ENCODE measurements at places on chromosomes 2 and 18.

- DNase-seq: no peak
Measured at GRCh38 chr2:138787053-138787666, 7.0 kb upstream of the NXPH2 start.

DNA sequence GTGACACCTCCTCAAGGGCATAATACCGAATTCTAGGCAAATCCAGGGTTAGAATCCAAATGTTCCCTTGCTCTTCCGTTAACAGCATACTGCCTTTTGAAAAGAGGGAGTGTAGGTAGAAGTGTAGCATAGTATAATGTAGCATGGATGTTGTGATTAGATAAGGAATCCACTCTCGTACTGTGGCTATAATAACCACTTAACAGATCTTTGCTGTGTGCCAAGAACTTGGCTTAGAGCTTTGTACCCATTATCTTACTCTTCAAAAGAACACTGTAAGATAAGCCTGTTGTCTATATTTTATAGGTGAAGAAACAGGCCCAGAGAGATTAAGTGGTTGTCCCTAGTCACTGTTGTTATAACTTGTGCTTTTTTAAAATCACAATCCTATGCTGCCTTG lies 24.2 kb downstream of the WDR75 start:
- DNase-seq: no peak

- no peak for DNase-seq
Measured at GRCh38 chr2:222024932-222025880, 273.6 kb downstream of the PAX3 start.

- no peak for DNase-seq
Measured at GRCh38 chr2:105919826-105920225, 175.1 kb downstream of the NCK2 start.

- DNase-seq: no peak
Measured at GRCh38 chr2:15149063-15149462, 412.1 kb downstream of the NBAS start.

DNA sequence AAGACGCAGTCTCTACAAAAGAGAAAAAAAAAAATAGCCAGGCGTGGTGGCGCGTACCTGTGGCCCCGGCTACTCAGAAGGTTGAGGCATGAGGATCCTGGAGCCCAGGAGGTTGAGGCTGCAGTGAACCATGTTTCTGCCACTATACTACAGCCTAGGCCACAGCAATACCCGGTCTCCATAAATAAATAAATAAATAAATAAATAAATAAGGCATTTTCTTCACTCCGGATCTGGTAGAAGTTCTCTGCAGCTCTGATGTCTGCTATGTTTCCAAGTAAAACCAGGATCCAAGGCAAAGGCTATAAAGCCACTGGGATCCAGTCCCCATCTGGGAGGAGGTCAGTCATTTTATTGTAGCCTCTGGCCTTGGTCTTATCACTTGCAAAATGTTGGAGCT lies 15.5 kb downstream of the NFE2L2 start:
- no peak for DNase-seq

DNA sequence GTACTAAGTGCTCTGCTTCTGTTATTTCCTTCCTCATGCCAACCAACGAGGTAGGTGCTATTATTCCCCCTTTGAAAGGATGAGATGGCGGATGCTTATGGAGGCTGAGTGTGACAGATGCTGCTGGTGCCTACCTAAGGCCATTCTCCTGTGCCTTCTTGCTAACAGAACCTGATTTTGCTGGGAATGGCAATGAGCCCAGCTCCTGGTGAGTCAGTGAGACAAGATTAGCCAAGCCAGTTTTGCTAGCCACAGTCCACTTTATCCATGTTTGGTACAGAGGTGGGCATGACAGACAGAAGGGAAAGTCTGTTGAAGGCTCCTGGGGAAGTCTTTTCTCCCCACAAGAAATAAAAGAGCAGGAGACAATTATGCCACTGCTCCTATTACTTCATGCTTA lies 43.7 kb upstream of the TMEM163 start:
- no peak for DNase-seq

DNA sequence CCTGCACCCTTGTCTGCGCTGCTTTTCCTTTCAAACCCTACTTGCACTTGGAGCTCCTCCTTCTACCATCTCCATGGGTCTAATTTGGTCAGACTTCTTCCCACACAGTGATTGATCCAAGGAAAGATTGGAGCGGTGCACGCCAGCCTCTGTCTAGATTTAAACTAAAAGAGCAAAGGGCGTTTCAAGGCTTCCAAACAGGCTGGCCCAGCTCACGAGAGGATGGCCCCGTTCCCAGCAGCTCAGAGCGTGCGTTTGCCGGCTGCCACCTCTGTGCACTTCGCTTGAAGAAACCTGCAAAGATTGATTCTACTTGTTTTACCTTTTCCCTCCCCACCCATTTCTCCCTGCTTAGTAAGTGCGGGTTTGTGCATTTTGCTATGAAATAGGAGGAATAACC lies 78.8 kb upstream of the ALKAL2 start:
- DNase-seq: no peak

DNA sequence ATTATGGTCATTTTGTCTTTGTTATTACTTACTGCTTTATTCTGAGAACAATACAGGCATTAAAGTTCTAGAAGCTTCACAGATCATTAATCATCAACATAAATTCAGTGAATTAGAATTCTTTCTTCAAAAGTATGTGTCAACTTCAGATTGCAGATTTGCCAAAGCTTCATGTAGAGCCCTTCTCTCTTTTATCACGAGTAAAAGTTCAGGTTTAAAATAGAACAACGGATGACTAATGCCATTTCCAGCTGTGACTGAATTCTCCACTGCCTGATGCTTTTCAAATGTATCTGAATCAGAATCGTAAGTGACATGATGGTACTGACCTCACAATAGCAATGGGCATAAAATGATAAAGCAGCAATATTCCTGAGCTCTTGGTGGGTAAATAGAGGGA lies 116.0 kb downstream of the ABCA12 start:
- DNase-seq: no peak

- DNase-seq: no peak
Measured at GRCh38 chr2:143442193-143442592, 313.0 kb downstream of the ARHGAP15 start.

DNA sequence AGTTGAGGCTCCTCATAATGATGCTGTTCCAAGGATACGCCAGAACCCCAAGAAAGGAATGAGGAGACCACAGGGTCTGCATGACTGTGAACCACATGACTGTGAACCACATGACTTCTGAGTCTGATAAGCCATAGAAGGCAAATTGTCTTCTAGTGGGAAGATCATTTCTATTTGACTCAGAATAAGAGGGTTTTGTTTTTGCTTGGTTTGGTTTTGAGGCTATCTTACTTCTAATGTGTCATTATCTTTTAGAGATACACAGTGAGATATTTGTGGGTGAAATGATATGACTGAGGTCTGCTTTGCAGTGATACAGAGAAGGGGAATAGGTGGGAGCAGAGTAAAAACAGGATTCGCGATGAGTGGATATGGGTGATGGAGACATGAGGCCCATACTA lies 28.9 kb upstream of the BCL2L11 start:
- no peak for DNase-seq

GRCh38 chr2:16104949-16105668 lies 164.8 kb downstream of the MYCN start:
- DNase-seq: no peak

- no peak for DNase-seq
Measured at GRCh38 chr18:6239716-6240115, 175.0 kb downstream of the L3MBTL4 start.

GRCh38 chr2:33535421-33535820 lies 59.0 kb downstream of the RASGRP3 start:
- DNase-seq: no peak

- DNase-seq: no peak
Measured at GRCh38 chr18:1078301-1078700, 173.6 kb downstream of the ADCYAP1 start.

DNA sequence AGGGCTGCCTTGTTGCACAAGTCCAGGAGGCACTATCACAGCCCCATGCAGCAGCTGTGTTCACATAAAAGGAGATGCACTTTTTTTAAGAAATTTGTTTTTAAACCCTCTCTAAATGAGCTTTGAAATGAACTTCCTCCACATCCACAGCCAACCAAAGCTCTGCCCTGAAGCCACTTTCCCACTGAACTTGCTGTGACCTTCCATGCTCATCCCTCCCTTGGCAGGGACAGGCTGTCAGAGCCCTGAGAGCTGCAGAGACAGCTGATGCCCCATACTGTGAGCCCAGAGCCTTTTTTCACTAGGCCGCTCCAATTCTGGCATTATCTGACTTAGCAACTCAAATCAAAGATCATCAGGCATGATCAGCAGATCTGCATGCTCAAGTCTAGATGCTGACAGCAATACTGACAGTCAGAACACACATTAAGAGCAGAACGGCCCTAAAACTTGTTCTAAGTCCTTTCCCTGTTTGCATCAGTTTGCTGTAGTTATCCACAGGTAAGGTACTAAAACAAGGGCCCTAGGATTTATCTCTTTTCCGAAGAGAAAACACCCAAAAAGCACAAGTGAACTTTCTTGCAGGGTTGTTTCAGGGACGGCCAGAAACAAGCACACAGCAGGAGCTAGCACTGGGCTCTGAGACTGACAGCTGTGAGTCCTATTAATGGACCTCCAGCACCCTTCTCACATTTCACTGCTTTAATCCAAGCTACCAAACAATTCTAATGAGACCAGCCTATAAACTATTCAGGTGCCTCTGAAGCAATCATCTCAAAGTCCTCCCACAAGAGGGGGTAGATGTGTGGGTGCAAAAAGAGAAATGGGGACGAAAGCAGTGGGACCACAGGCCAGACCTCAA lies 34.9 kb downstream of the RNU4ATAC start:
- DNase-seq: no peak

DNA sequence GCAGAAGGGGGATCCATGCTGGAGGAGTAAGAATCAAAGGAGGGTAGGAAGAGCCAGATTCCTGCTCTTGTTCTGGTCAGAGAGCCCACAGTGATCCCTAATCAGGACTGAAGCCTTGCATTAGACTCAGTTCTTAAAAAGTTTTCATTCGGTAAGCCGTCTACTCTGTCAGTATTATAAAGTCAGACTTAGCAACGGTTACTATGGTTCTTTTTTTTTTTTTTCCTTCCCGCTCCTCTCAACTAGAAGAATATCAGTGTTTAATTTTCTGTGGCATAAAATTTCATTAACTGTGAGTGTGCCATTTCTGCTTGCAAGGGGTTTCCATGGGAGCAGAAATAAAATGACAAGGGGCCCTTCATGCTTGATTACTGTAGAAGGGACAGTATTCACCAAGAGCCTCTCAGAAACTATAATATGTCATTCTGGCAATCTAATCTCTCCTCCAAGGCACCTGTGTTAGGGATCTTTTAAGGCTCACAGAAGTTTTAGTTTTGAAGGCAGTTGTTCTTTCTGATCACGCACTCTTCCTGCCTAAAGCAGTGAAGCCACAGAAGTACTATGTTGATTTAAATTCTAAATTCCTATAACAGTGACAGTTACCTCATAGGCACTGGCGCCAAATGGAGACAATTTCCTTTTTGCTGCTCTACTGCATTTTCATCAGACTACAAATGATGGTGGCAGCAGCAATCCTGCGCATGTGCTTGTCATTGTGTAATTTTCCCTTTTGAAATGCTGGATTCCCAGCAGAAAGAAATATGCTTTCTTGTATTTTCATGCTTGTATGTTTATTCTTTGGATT lies 57.0 kb downstream of the OSBPL6 start:
- DNase-seq: no peak

- DNase-seq: no peak
Measured at GRCh38 chr2:112572005-112572404, 12.4 kb upstream of the CHCHD5 start.

GRCh38 chr18:79507546-79508480 lies 112.1 kb downstream of the NFATC1 start:
- DNase-seq: no peak

DNA sequence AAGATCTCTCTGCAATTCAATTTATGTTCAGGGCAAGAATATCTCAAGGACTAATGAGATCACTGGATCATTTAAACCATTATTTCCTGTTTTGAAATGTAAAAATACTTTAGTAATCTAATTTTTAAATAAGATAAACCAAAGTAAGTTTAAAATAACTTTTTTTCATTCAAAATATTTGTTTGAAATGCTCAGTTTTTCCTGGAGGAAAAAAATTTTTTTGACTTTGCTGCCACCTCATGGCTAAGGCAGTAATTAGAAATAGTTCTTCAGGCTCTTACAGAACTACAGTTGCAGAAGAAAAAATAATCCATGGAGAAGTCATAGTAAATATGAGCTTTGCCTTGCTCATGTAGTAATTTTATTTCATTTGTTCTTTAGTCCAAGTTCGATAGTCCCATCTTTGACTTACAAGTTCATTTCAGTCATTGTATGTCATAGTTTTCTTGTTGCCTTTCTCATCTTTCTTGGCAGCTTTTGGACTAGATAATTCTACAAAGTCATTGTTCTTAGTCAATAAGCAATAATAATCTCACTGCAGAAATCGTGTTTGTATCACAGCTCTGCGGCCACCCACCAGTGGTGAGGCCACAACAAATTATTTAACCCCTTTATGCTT lies 127.4 kb downstream of the DPP4 start:
- DNase-seq: no peak

DNA sequence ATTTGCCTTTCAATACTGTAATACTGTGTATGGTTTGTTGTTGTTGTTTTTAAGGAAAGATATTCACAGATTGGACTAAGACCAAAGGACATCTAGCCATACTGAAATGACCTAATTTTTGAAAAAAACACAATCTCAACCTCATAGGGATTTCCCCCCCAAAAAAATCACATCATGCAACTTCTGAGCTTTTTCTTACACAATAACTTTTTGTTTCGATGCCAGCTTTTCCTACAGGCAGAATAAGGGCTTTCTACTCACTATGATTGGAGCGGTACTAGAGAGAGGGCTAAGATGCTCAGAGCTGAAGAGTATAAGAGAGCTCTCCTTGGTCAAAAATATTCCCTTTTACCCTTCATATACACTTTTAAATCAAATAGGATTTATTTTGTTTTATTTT lies 32.4 kb upstream of the SLC3A1 start:
- DNase-seq: no peak

DNA sequence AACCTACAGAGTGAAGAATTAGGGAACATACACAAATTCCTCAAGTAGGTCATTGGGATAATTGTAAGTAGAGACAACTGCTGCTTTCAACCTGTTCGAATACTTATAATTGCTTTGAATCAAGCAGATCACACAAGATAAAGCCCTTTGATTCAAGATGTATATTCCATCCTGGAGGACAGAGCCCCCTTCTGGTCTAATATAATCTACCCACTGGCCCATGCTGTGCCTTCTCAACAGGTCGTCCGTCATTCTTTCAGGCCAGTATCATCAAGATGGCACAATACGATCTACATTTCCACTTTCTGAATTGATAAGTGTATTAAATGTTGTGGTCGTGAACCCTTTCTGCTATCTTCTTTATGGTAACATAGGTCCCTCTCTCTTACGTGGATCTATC lies 387.0 kb upstream of the CDH19 start:
- no peak for DNase-seq

DNA sequence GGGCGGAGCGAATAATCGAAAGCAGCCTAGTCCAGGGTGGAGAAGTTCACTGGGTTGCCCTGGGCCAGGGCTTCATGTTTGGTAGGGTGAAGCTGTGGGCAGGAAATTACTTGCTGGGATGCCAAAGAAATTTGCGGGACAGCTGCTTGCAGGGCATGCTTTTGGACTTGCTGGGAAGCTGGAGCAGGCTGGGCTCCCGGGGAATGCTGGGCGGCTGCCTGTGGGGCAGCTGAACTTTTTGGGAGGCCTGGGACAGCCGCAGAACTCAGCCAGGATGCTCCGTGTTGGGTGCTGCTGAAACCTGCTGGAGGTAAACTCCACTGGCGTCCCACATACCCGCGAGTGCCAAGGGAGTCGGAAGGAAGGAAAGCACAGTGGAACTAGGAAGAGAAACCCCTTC lies 31.9 kb downstream of the ASB1 start:
- DNase-seq: no peak

Data from cortex of kidney (tissue), 1 donor.